ENCODE measurements at places on chromosomes 2 and 18. TPM values are rescaled to one million over a fixed set of nuclear protein-coding genes. Genes with fewer than 3 reads are reported as not detected.

The SPC25 gene
- 0.22 TPM for total RNA-seq

DNA sequence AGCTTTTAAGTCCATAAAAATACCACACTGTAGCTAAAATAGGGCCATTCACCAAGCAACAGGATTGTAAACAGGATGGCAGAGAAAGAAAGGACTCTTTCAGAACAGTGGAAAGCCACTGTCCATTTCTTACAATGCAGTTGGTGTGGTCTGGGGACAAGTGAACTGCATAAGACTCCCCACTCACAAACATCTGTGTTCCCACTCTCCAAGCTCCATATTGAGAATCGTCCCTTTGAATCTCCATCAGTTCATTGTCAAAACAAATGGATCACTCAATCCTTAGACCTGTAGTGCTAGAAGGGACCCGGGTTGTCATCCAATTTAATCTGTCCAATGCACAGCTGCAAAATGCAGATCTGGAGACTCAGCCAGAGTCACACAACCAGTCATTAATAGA lies 347.4 kb upstream of the KLHL29 start:
- H3K4me1 ChIP-seq: no peaks in the 10 kb centered on the region
- no peaks in the 10 kb centered on the region for H3K27me3 ChIP-seq
- no peaks in the 10 kb centered on the region for H3K36me3 ChIP-seq
- no peak for DNase-seq
- H3K27ac ChIP-seq: no peak overlapping the region

The CHRNA1 gene
- 0.20 TPM for total RNA-seq

The TMEM17 gene
- not detected for total RNA-seq

The CPSF3 gene
- 28.4 TPM for total RNA-seq

The HOXD13 gene
- total RNA-seq: not detected

DNA sequence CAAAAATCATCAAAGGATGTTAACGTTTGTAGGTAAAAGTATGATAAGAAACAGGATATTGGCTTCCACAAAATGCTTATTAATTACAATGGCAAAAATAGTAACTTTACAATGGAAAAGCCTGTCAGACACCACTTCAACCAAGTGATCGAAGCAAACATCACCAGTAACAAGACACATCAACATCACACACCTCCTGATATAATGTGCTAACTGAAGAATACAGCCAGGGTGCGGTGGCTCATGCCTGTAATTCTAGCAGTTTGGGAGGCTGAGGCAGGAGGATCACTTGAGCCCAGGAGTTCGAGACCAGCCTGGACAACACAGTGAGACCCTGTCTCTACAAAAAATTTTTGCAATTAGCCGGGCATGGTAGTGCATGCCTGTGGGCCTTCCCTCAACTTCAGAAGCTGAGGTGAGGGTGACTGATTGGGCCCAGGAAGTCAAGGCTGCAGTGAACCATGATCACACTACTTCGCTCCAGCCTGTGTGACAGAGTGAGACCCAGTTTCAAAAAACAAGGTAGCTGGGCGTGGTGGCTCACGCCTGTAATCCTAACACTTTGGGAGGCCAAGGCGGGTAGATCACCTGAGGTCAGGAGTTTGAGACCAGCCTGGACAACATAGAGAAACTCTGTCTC lies 15.0 kb downstream of the MGAT4A start:
- no peak overlapping the region for H3K27ac ChIP-seq
- DNase-seq: no peak
- no peak overlapping the region for H3K4me3 ChIP-seq
- H3K36me3 ChIP-seq: peaks cover 3% of the 10 kb centered on the region
- no peaks in the 10 kb centered on the region for H3K27me3 ChIP-seq
- H3K4me1 ChIP-seq: peaks cover 24% of the 10 kb centered on the region

DNA sequence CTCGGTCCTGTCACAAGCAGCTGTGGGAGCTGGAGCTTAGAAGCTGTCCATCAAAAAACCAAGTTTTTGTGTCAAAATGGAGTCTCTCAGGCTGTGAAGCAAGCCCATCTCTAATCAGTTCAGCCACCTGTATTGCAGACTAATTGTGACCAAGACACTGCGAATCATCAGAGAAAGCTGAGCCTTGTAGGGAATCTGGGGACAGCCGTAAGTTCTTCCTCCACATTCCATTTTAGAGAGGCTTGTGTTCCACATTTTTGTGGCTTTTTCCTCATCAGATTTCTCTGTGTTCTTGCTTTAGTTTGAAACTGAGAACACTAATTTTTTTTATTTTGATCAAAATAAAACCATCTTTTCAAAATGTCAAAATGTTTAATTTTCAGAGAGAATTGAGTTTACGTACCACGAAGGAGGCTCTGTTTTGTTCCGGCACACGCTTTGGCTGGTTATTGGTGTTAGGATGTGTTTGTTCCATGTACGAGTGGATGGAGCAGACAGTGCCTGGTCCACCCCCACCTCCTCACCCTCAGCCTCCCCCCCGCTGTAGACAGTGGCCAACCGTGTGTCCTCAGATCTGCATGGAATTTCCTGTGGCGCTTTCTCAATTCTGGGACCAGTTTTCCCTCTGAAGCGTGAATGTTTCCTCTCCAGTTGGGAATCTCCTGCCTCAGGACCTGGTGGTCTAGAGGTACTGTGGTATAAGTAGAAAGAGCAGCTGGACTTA lies 140.8 kb downstream of the AGAP1 start:
- no peaks in the 10 kb centered on the region for H3K36me3 ChIP-seq
- no peak for DNase-seq
- H3K27ac ChIP-seq: no peak overlapping the region
- H3K4me1 ChIP-seq: no peaks in the 10 kb centered on the region

Data from B cell (primary cell).